ENCODE measurements at places on chromosomes 7 and 10. TPM values are rescaled to one million over a fixed set of nuclear protein-coding genes. Genes with fewer than 3 reads are reported as not detected.

The BLVRA gene
- 13.1 TPM for polyA plus RNA-seq

The FGL2 gene
- polyA plus RNA-seq = 5.4 TPM

The ASNS gene
- 23.1 TPM for polyA plus RNA-seq

The TMEM270 gene
- polyA plus RNA-seq = not detected

The HOGA1 gene
- polyA plus RNA-seq = not detected

The ITGB8 gene
- polyA plus RNA-seq = not detected

The LYZL2 gene
- not detected for polyA plus RNA-seq

The PLXNA4 gene
- not detected for polyA plus RNA-seq

The CUBN gene
- 0.51 TPM for polyA plus RNA-seq

The ETV1 gene
- not detected for polyA plus RNA-seq

The FAM237B gene
- not detected for polyA plus RNA-seq

The C10orf105 gene
- polyA plus RNA-seq = not detected

The DOCK4 gene
- 0.28 TPM for polyA plus RNA-seq

The NKX1-2 gene
- polyA plus RNA-seq = not detected

The KEL gene
- not detected for polyA plus RNA-seq

The RAPGEF5 gene
- 3.2 TPM for polyA plus RNA-seq

The SPDYE8 gene
- polyA plus RNA-seq = 0.25 TPM

The CAV2 gene
- polyA plus RNA-seq = not detected

The ZNF138 gene
- 17.5 TPM for polyA plus RNA-seq

The CHCHD1 gene
- 41.2 TPM for polyA plus RNA-seq

The MARVELD1 gene
- 0.57 TPM for polyA plus RNA-seq

The METTL27 gene
- polyA plus RNA-seq = 1.5 TPM

The UNC5B gene
- not detected for polyA plus RNA-seq

The ADRA2A gene
- polyA plus RNA-seq = not detected

The HYAL4 gene
- polyA plus RNA-seq = not detected

The ABCA13 gene
- not detected for polyA plus RNA-seq

The FBXO24 gene
- polyA plus RNA-seq = 0.43 TPM

The TSPAN33 gene
- polyA plus RNA-seq = 92.8 TPM

The SH2D4B gene
- not detected for polyA plus RNA-seq

The IL15RA gene
- 1.9 TPM for polyA plus RNA-seq

The CEP55 gene
- polyA plus RNA-seq = not detected

Data from naive B cell (primary cell).